ENCODE measurements at places on chromosomes 7 and 10.

DNA sequence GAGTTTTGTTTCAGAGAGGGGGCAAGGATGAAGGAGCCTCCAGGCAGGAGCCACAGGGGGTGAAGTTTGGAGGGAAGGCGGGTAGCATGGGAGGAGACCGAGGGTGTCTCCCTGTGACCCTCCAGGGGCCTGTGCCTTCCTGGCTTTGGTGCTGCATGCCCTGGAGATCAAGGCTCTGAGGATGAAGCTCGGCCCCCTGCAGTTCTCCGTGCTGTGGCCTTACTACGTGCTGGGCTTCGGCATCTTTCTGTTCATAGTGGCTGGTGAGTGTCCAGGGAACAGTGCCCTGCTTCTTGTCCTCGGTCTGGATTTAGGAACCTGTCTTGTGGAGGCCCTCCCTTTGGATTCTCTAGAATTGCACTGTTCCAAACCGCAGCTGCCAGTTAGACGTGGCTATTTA is 9.2 kb upstream of the ZSCAN25 start:
- no peak for DNase-seq

- DNase-seq: no peak
Measured at GRCh38 chr7:154640266-154640865, 362.6 kb downstream of the PAXIP1 start.

- DNase-seq: no peak
Measured at GRCh38 chr7:2237109-2237602, 4.4 kb upstream of the MAD1L1 start.

- no peak for DNase-seq
Measured at GRCh38 chr7:104621321-104621720, 292.9 kb downstream of the LHFPL3 start.

DNA sequence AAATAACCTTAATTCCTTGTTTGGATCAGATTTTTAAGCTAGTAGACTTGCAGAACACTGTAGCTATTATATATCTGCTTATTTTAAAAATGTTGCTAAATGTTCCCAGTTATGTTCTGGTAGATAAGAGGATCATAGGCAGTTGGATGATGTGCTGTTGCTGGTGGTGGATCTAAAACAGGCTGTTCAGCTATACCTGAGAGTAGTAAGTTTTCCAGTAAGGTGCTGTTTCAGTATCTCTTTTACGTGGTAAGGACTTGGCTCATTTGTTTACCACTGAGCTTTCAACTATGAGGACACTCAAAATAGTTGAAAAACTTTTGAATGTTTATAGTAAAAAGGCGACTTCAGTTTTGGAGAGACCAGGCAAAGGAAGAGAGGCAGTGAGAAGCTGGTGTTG is 180.9 kb downstream of the CDK14 start:
- no peak for DNase-seq

- peak; percentile 24 for DNase-seq
Measured at GRCh38 chr7:44145479-44145968, 4.4 kb upstream of the MYL7 start.

DNA sequence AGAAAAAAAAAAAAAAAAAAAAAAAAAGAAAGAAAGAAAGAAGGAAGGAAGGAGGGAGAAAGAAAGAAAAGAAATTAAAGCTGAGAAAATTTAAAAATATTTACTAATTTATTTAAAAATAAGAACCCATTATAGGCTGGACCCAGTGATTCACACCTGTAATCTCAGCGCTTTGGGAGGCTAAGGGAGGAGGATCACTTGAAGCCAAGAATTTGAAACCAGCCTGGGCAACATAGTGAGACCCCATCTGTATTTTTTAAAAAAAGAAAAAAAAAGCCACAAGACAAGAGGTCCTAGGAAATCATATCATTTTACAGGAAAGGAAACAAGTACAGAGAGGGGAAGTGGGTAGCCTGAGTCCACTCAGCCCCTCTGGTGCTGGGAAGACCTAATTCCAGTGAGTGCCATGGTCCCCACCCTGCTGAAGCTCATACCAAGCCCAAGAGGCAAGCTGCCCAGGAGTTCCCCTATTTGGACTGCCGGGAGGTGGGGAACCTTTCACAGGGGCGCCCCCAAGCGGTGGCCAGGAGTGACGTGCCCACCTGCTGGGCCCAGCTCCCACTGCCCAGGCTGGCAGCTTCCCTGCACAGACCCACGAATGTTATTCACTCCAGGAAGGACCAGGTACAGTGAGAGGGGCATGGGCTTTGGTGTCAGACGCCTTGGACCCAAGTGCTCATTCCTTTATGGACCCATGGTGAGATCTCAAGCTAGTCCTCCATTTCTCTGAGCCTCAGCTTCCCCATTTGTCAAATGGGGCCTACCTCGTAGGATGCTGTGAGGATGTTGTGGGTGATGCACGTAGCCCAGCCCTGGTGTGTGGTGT is 133.6 kb downstream of the ZMIZ1 start:
- DNase-seq: peak; percentile 8

GRCh38 chr10:103789771-103790201 is 65.6 kb downstream of the SH3PXD2A start:
- no peak for DNase-seq

DNA sequence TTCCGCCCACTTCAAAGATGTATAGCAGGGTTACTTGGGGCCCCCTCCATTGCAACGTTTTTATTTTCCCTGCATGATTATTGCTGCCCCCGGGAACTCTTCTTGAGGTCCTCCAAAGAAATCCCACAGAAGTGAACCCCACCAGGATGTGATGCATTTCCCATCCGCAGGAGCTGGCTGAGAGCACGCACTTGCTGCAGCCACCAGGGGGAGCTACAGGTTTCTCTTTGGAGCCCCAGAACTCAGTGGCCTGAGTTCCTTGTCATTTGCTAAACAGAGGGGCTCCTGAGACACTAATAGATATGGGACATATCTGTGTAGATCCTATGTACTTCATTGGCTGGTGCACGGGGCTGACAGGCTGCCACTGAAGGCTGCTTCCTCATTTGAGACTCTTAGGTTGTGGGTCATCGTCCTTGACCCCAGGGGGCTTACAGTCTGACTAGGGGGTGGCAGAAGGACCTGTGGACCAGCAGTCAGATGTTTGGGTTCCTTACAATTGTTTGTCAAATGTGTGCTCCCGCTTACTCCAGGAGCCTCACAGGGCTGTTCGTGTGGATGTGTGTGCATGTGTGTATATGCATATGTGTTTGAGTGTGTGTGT is 52.3 kb upstream of the ENO4 start:
- DNase-seq: peak; percentile 13

- no peak for DNase-seq
Measured at GRCh38 chr7:69677881-69678493, 79.7 kb downstream of the AUTS2 start.
